ENCODE measurements at places on chromosomes 1 and 21.

- peak; percentile 56 for DNase-seq
Observed at GRCh38 chr1:200488375-200489165, 78.7 kb upstream of the ZNF281 start.

- DNase-seq, result no peak
Observed at GRCh38 chr1:117077267-117077666, 17.1 kb downstream of the TTF2 start.

DNA sequence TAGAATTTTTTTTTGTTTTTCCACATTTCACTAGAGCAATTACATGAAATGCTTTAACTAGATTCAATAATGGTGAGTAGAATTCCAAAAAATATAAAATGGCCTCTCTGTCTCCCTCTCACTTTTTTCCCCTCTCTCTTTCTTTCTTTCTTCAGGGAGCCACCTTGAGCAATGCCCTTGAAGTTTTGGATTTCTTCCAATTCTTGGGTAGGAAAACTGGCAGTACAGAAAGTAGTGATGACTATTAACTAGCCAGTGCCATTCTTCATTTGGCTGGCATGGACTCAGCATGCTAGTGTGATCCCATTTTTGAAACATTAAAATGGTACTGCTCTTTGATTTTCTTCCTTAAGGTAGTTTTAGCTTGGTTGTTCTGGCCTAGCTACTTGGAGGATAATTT, 4.5 kb upstream of the FNBP1L start:
- no peak for DNase-seq

DNA sequence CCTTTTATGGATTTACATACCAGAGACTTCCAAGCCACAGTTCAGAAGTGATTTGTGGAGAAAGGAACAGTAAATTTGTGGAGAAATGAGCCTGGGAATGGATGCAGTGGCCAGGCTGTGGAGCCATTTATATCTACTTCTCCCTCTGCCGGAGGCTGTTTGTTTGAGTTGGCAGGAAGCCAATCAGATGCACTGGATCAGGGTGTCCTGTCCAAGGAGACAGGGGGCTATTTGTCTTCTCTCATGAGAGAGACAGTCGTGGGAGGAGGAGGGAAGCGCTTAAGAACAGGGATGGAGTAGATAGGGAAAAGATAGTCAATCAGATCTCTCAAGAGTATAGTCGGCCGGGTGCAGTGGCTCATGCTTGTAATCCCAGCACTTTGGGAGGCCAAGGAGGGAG, 2.8 kb upstream of the HAPLN2 start:
- peak; percentile 51 for DNase-seq

DNA sequence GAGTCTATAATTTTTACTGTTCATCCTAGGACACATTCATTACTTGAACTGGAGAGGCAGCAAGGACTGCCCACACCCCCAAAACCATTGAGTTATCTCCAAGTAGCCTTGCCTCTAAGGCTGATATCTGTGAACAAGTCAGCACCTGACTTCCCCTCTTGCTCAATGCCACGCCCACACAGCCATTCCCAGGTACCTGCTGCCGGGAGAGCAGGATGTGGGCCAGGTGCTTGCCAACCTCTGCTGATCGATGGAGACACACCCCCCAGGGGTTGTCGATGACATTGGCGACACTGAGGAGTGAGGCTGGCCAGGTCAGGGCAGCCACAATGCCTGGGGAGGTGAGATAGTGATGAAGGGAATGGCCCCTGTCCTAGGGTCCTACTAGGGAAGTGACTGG, 60.1 kb downstream of the TMCO4 start:
- no peak for DNase-seq

GRCh38 chr1:241330619-241331327, 26.2 kb downstream of the RGS7 start:
- DNase-seq, result no peak

DNA sequence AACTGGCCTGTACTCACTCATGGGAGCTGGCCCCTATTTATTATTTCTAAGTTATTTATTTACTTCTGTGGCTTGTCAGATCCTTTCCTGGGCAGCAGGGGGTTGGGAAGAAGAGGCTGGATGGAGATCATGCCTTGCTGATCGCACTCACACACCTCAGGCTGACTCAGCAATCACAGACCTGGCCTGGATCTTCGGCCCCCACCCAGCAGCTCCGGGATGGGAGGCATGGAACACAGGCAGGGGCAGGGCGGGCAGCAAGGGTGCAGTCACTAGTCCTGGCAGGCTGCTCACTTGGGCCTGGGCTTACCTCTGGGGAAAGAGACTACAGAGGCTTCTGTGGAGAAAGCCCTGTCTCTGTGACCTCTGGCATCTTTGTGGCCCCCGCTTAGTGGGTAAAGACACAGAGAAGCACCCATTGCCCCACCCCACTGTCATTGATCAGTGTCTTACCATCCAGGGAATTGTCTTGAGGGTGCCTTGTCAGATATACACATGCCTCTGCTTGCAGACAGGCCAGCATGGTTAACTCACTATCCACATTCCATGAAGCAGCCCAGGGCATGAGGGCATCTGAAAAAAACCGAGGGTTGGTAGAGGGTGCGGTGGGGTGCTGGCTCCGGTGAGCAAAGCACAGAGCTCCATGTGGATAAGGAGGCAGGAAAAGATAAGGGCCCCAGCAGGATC, 3.7 kb downstream of the ARTN start:
- DNase-seq, result no peak

DNA sequence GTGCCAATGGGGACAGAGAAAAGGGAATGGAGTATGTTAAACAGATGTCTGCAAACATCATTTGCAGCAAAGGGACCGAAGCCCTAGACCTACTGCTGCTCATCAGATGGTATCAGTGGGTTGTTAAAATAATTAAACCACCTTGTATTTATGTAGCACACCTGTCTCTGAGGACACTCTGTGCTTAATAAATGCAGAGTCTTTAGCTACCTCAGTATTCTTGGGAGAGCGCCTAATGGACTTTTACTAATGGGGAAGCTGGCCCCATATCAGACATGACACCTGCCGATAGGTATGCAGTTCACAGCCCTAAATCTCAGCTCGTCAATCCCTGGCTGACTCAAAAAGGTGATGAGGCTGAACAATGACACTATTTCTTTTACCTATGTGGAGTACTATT, 54.4 kb downstream of the SYT6 start:
- DNase-seq, result no peak

- no peak for DNase-seq
Observed at GRCh38 chr1:197249324-197249723, 18.7 kb upstream of the CRB1 start.

- DNase-seq, result no peak
Observed at GRCh38 chr1:46011121-46011695, 121.2 kb downstream of the PIK3R3 start.

GRCh38 chr1:90134175-90134955, 139.5 kb downstream of the ZNF326 start:
- DNase-seq, result no peak

GRCh38 chr1:240151136-240151735, 59.6 kb downstream of the FMN2 start:
- no peak for DNase-seq

GRCh38 chr1:205715628-205716027, 34.4 kb downstream of the NUCKS1 start:
- no peak for DNase-seq

DNA sequence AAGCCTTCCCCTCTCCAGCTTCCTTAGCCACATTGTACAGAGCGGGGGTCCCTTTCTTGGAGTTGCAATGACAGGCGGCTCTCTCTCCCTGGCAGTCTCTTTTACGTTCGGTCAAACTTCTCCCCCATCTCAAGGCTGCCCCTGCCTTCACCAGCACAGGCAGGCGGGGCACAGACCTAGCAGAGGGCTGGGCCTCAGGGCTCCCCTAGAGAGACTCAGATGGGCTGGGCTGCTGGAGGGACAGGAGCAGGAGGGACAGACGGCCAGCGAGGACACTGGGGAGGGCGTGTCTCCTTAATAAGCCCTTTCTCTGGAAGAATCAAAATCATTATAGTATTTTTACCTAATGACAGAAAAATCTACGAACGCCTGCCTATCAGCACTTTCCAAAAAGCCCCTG, 79.6 kb downstream of the CASZ1 start:
- no peak for DNase-seq

DNA sequence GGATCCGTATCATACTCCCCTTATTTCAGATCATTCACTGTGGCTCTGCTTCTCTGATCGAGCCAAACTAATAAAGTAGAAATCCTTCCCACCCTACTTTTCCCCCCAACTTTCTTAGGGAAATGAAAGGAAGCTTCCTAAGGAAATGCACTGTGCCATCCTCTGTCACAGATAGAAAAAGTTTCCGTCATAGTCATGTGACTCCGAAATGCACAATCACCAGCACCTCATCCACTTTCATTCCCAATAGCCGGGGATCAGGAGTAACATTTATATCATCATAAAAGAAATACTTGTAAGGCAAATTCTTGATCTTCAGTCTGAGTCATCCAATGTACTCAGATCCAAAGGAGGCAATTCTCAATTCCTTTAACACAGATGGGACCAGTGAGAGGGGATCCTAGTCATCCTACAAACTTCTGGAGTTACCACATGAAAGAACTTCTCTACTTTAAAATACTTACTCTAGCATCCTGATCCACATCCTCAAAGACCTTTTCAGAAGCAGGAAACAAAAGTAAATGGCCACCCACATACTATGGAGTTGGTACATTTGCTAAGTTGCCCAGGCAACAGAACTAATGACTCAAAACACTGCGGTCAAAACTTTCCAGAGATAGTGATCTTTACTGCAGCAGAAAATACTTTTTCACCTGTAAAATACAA, 97.8 kb upstream of the ZC3H11B start:
- DNase-seq, result no peak

DNA sequence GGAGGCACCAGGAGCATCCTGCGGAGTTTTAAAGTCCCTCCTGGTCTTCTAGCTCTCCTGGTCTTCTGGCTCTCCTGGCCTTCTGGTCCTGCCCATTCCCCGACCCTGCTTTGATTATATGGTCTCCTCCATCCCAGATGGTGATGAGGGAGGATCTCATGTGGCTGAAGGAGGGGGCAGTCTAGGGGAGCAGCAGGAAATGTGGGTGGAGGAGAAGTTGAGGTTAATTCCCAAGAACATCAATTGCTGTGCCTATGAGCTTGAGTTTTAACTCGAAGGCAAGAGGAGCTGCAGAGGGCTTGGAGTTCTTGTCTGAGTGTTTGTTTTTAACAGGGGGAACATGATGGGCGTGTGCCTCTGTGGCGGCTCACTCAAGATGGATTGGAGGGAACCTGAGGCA, 408.8 kb downstream of the MATN1 start:
- DNase-seq, result no peak

DNA sequence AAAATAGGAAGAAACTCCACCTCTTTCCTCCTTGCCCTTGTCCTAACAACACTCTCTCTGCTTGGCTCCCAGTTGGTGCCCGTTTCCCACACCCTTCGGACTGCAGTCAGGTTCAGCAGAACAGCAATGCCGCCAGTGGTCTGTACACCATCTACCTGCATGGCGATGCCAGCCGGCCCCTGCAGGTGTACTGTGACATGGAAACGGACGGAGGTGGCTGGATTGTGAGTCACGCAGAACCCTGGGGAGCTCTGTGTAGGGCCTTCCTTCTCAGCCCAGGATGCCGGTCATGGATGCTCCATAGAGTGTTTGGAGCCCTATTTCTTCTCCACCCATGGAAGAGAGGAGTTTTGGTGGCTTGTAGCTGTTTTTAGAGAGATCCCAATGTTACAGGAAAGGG, 60.9 kb downstream of the TNN start:
- DNase-seq, result no peak

GRCh38 chr1:160925652-160926244, 28.9 kb downstream of the ITLN2 start:
- no peak for DNase-seq

DNA sequence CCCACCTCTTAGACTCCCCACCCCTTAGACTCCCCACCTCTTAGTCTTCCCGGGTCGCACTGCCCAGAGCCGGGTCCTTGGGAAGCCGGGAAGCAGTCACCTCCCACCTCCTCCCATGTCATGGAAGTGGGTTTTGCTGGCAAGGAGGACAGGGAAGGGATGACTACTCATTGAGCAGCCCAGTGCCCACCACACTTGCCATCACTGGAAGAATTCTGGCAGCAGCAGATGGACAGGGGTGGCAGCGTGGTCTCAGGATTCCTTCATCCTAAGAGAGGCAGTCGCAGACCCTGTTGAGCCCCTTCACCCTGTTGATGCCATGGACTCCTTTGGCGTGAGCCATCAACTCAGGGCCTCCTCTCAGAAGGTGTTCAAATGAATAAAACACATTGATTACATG, 140.8 kb downstream of the PGBD5 start:
- DNase-seq, result no peak

DNA sequence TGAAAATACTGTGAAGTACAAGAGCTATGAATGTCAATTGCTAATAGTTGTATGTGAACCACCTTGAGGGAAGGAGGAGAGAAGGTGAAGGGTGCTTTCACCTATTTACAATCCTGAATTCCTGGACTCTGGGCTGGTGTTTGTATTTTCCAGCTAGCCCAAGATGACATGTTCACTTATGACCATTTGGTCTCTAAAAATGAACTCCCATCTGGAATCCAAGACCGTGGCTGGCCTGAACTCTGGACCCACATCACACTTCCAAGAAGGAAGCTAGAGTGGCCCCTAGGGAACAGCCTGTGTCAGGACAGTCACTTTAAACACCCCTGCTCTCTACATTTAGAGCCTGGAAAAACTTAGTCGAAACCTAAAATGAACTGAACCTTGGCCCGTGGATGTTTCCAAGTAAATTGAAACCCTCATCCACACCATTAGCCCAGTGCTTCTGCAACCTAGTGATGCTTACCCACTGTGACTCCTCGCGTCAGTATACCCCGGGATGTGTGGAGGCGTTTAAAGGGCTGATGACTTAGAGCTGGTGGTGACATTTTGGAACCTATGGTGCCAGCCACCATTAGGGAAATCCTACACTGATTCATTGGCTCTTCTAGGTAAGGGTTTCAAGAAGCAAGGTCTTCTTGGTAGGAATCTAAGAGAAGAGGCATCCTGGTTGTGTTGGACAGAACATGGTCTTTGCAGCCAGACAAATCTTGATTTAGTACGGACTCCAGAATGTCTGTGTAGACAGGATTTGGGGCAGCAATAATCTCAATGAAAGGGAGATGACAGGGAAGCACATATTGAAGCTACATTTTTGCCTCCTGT, 171.5 kb upstream of the IRF2BP2 start:
- no peak for DNase-seq

GRCh38 chr1:9529190-9529589, 10.1 kb upstream of the SLC25A33 start:
- DNase-seq, result no peak

DNA sequence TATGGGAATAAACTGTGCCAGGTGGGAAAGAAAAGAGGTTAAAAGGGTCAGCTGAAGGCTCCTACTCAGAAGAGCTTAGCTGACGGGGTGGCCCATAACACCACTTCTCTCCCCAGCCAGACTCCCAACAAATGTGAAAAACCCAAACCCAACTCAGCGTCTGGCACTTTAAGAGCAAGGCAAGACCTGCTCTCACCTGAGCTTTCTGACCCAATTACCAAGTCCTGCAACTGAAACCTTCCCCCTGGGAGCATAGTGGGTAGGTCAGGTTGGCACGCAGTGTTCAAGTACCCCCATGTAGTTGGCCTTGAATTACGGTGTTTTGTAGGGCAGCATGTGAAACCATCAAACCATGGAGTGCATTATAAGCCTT, 3.2 kb downstream of the IRF6 start:
- no peak for DNase-seq

GRCh38 chr1:47230692-47231300, 1.2 kb downstream of the TAL1 start:
- no peak for DNase-seq

- DNase-seq, result no peak
Observed at GRCh38 chr1:26401891-26402290, 8.7 kb upstream of the LIN28A start.

Measured in NCI-H2029 (cell line).